GM04503 (cell line): ENCODE measurements at places on chromosomes 13 and 19.

DNA sequence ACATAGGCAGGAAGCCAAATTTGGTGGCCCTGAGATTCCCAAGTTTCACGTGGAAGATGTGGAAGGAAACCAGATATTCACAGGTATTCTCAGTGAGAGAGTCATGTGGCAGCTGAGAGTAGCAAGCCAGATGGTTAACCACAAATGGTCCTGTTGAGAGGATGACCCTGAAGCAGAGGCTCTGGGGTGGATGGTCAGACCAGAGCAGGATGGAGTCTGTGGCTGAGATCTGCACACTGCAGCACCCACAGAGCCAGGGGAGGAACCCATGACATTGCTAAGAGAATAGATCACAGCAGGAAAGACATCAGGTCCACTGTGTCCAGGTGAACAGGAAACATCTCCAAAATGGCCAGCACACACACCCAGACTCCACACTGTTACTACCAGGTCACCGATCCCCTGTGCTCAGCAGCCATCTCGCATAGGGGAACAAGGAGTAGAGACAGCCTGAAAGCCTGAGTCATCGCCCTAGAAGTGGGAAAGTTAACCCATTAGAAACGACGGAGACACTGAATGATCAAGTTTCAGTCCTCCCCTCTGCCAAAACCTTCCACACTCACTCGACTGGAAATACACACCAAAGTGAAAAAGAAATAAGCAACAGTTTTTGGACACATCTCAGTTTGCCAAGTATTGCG is 160.0 kb downstream of the RBM26 start:
- DNase-seq: no peak

DNA sequence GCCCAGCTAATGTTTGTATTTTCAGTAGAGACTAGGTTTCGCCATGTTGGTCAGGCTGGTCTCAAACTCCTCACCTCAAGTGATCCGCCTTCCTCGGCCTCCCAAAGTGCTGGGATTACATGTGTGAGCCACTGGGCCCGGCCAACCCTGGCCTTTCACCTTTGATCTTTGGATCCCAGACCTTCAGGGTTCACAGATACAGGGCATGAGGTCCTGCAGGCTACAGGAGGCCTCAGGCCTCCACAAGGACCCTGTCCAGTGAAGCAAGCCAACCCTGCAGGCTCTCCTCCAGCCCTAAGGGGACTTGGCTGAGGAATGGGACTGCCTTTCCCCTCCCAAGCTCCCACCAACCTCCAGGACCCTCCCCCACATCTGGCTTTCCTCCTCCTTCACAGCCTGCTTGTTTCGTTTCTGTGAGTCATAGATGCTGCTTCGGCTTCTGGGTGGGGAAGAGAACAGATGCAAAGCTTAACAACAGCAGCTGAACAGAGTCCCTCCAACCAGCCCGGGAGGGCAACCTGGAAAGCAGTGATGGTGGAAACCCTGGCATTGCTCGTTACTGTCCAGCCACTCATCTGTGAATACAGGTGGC is 11.8 kb downstream of the ARHGEF18 start:
- DNase-seq: no peak

DNA sequence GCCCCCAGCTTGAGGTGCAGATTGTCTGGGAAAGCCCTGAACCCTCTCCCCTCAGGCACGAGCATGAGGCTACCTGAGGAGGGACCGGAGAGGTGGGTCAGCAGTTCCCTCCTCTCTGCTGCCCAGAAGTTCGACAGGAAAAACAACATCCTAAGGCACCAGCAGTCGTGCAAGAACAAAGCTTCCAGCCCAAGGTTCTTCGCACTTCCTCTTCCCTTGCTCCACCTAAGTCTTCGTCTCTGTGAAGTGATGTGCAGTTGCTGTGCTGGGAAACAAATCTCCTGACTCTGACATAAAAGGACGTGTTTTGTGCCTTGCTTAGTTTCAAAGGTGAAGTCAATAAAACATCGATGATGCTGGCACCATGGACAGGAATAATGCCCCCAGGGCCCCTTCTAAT is 173.3 kb downstream of the USP12 start:
- DNase-seq: no peak

DNA sequence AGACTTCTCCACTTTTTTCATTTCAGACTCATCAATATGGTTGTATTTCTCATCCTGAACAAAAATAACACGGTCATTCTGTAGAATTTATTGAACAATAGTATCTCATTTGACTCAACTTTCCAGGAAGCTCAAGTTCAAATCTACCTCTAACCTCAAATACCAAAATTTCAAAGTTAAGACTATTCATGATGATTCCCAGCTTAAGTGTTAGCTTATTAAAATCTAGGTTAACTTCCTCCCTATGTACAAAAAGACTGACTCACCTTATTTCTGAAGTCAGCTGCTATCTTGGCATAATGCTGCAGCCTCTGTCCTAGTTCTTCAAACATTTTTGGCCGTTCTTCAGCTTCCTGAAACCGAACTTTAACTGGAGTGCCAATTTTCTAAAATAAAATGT is 23.2 kb downstream of the HSPH1 start:
- no peak for DNase-seq

GRCh38 chr13:65613004-65613403 is 1617.1 kb downstream of the PCDH9 start:
- no peak for DNase-seq

DNA sequence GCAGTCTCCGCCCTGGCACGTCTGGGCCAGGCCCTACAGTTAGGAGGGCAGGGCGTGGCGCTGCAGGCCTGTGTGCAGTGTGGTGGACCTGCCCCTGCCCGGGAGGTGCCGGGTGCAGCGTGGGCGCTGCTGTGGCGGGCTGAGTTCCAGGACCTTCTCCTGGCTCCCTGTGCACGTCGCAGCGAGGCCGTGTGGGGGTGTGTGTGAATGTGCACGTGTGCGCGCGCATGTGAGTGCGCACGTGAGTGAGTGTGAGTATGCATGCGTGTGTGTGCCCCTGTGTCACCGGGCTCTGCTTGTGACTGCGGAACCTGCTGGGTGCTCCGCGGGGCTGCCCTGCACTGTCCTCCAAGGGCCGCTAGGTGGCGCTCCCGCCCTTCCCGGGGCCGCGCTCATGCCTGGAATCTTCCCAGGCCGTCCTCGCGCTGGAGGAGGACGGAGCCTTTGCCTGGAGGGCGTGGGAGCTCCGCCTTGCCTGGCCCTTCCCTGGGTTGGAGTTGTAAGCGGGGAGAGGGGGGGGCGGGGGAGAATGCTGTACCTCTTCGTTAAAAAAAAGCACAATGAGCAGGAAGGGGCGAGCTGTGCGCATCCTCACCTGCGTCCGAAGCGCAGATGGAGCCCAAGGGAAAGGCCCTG is 79.3 kb downstream of the KDM4B start:
- peak; percentile 37 for DNase-seq

- DNase-seq: no peak
These were observed 192.9 kb downstream of the KLF5 start for GRCh38 chr13:73251626-73252265.

GRCh38 chr19:3683405-3684053 is 16.7 kb downstream of the PIP5K1C start:
- no peak for DNase-seq

- no peak for DNase-seq
These were observed 12.7 kb downstream of the PRKCG start for GRCh38 chr19:53894707-53895106.

GRCh38 chr19:48340995-48341394 is 15.6 kb downstream of the EMP3 start:
- no peak for DNase-seq

DNA sequence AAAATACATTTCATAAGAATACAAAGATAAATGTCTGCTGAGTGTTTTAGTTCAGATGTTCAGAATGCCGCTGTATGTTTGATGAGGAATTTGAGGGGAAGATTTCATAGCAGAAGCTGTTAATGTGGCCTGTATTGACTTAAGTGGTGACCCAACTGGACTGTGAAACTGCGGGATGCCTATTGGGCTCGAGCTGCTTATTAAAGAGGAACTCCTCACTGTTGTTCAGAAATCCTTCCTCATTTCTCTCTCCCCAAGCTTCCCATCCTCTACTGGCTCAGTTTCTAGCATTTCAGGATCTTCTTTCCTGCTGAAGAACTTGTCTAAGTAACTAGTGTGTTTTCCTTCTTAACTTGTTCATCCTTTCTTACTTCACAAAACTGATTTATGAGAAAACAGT is 20.4 kb downstream of the DGKH start:
- DNase-seq: no peak

GRCh38 chr19:9171393-9171991 is 7.3 kb upstream of the OR7D2 start:
- peak; percentile 3 for DNase-seq

DNA sequence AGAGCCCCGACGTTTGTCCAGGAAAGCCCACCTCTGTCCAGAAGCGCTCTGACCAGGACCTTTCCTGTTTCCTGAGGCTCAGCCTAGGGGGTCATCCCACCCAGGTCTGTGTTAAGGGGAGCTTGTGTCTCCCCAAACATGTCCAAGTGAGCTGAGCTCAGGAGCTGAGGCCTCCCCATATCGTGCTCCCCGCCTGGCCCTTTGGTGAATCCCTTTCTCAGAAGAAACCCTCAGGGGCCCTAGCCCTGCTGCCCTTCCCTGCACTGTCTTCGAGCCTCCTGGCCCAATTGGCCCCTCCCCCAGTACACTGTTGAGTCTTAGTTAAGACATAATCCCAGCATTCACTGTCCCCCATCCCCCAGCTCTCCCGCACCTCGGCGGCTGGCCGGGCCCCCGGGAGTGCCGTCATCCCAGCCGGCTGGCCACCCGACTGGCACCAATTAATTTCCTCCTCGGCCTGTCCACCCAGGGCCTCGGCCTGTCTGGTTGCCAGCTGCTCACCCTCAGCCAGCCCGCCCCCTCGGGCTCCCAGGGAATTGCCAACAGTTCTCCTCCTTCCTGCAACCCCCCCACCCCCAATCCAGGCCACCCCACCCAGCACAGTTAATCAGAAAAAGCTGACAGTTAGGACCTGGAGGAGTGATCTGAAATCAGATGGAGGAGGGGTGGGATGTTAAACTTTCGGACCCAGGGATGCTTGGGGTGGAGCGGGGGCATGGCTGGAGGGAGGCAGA is 13.6 kb downstream of the IER2 start:
- no peak for DNase-seq

DNA sequence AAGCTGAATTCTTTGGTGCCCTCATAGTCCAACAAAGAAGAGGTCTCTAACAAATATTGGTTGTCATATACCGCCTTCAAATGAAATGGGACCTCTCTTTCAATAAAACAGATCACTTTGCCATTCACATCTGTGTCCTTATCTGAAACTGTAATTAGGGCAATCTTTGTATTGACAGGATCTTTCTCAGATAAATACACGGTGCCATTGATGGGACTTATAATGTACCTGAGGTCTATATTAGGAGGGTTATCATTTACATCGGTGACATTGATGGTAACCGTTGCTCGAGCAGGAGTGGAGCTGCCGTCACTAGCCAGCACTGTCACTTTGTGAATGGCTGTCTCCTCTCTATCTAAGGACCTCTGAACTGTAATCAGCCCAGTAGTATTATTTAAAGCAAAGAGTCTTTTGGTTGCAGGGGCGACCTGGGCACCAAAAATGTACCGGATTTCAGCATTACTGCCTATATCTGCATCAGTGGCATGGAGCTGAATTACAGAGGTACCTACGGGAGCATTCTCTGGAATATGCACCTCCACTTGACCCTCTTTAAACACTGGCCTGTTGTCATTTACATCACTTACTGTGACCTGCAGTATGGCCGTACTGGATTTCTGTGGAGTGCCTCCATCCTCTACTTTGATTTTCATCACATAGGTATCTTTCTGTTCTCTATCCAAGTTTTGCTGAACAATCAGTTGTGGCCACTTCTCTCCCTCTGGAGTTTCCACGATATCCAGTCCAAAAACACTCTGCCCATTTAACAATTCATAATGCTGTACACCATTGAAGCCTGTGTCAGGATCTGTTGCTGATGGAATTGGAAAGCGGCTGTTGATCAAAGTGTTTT is 2.8 kb downstream of the PCDH9 start:
- no peak for DNase-seq

- no peak for DNase-seq
These were observed 27.9 kb upstream of the ONECUT3 start for GRCh38 chr19:1725100-1726064.

DNA sequence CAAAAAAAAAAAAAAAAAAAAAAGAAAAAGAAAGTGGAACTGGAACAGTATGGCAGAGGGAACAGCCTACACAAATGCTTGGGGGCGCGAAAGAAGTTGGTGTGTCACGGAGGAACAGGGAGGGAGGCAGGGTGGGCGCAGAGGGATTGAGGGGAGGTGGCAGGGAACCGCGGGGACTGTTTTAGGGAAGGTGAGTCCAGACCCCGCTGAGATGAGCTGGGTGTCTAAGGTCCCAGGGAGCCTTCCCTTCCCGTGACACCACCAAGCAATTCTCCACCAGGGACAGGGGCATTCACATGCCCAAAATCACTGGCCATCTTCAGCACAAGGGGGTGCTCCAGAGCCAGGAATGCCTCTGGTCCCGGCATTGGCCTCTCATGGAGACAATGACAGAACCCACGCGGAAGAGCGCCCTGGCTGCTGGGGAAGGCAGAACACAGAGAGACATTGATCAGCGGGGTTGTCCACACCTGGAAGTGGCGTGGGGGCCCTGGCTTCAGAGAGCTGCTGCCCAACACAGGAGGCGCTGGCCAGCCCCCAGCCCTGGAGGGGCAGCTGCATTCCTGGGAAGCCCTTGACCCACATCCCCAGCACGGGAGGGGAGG is 6.9 kb downstream of the PEAK3 start:
- DNase-seq: peak; percentile 23

DNA sequence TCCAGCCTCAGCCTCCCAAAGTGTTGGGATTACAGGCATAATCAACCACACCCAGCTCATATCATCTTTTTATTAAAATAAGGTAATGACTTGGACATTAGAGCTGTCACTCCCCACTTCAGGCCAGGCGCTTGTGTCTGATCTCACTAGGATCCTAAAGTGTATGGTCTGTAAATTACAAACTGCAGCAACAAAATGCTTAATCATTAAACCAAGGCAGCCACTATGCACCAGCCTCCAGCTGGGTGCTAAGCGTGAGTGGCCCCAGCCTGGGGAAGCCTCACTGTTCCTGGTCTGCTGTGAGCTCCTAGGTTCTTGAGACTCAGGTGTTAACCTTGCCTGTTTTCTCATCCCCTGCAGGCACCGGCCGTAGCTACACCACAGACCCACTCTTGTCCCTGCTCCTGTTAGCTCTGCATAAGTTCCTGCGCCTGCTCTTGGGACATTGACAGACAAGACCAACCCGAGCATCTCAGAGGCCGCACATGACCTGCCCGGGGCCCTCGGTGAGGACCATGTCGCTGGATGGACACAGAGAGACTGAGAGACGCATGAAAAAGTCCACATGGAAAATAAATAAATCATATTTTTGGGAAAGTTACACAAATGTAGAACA is 37.8 kb downstream of the VSTM2B start:
- DNase-seq: no peak

DNA sequence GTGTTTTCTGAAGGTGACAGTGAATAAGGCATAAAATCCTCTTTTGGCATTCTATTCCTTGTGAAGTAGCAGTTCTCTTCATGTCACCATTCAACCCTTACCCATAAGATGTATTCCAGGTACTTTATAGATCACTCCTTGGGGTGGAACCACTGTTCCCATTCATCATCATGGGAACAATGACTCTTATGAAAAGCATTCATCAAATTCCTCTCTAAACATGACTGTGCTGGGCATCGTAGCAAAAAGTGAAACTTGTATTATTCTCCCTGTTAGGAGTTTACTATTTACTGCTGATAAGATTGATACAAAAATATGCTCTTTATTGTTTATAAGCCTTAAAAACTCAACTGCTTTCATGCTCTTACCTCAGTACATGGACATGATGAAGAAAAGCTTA is 793.4 kb downstream of the LIG4 start:
- DNase-seq: no peak

GRCh38 chr13:21079761-21080592 is 18.6 kb upstream of the LATS2 start:
- peak; percentile 97 for DNase-seq
